ENCODE measurements at places on chromosomes 3 and 15.

DNA sequence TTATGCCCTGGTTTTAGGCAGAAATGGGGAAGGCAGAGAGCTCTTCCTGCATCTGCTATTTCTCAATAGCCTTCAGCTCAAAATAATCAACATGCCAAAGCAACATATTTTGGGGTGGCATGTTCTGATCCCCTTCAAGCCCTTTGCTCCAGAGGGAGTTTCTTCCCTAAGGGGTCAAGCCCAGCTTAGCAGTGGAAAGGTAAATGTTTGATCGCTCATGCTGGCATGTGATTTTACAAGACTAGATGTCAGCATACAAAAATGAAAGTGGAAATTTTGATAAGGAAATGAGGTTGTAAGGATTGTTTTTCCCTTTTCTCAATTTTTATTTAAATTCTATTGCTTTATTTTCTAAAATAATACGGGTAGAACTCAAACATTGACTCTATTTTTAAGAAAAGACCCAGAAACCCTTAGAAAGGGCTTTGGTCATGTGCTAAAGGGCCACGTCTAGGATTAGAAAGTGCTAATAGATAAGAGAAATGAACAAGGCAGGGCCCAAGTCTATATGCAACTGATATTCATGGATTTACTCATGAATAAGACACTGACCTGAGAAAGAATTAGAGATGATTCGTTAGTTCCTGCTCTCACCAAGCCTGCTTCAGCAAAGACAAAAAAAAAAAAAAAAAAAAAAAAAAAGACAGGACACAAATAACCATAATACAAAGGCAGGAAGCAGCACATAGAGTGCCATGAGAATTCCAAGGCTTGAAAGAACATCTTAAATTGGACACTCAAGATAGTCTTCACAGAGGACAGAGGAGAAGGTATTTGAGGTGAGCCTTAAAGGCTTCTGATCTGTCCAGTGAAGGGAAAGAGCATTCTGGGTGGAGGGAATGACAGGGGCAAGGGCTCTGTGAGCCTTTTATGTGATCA, 55.0 kb upstream of the NR2E3 start:
- H3K36me3 ChIP-seq = peaks cover 8% of the 10 kb centered on the region
- H3K4me3 ChIP-seq = no peak overlapping the region
- H3K4me1 ChIP-seq = no peaks in the 10 kb centered on the region
- no peak overlapping the region for H3K27ac ChIP-seq
- DNase-seq = no peak
- no peaks in the 10 kb centered on the region for H3K27me3 ChIP-seq

- no peak overlapping the region for H3K27ac ChIP-seq
- H3K4me1 ChIP-seq = no peaks in the 10 kb centered on the region
- no peaks in the 10 kb centered on the region for H3K36me3 ChIP-seq
- H3K27me3 ChIP-seq = no peaks in the 10 kb centered on the region
- no peak overlapping the region for H3K4me3 ChIP-seq
- DNase-seq = no peak
Observed at GRCh38 chr3:31223278-31223677, 309.4 kb upstream of the STT3B start.

- no peaks in the 10 kb centered on the region for H3K36me3 ChIP-seq
- H3K27me3 ChIP-seq = no peaks in the 10 kb centered on the region
- H3K4me1 ChIP-seq = no peaks in the 10 kb centered on the region
- no peak overlapping the region for H3K4me3 ChIP-seq
- no peak for DNase-seq
Observed at GRCh38 chr3:28978092-28978491, 302.8 kb upstream of the RBMS3 start.

GRCh38 chr3:114858329-114858728, 288.8 kb downstream of the ZBTB20 start:
- H3K27ac ChIP-seq = no peak overlapping the region
- H3K36me3 ChIP-seq = no peaks in the 10 kb centered on the region
- no peak for DNase-seq
- H3K4me1 ChIP-seq = no peaks in the 10 kb centered on the region
- no peaks in the 10 kb centered on the region for H3K27me3 ChIP-seq

DNA sequence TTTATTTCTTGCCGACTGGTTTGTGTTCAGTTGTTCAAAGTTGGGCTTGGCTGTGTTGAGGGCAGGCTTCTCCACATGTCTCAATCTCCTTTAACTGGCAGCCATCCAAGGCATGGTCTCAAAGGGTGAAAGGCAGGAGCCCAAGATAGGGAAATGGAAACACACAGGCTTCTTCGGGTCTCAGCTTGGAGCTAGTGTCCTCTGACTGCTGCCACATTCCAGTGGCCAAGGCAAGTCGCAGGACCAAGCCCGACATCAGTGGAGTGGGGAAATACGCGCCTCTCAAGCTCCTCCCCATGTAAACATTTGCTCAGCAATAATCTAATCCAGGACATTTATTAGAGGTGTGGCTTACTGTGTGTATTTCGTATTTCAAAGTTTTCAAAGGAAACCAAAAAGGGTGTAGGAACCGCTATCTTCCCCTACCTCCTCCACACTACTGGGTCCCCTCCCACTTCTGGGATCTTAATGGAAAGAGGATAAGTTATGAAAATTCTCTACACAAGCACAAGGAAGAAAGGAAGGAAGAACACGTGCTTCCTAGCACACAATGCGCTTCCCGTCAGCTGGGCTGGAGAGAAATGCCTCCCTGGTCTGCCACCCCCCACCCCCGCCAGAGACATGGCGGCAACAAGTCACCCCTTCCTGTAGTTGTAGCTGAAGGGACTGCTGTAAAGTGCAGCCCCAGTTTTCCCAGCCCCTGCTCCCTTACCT, 181.7 kb downstream of the FAM43A start:
- H3K36me3 ChIP-seq = no peaks in the 10 kb centered on the region
- no peak for DNase-seq
- H3K4me1 ChIP-seq = peaks cover 10% of the 10 kb centered on the region
- no peak overlapping the region for H3K4me3 ChIP-seq
- no peaks in the 10 kb centered on the region for H3K27me3 ChIP-seq
- no peak overlapping the region for H3K27ac ChIP-seq

GRCh38 chr15:45099549-45100165, 14.3 kb downstream of the DUOX2 start:
- no peaks in the 10 kb centered on the region for H3K4me1 ChIP-seq
- H3K27ac ChIP-seq = no peak overlapping the region
- no peaks in the 10 kb centered on the region for H3K27me3 ChIP-seq
- H3K4me3 ChIP-seq = no peak overlapping the region
- no peaks in the 10 kb centered on the region for H3K36me3 ChIP-seq

- H3K36me3 ChIP-seq = no peaks in the 10 kb centered on the region
- H3K4me3 ChIP-seq = no peak overlapping the region
- no peaks in the 10 kb centered on the region for H3K4me1 ChIP-seq
- no peak overlapping the region for H3K27ac ChIP-seq
- H3K27me3 ChIP-seq = no peaks in the 10 kb centered on the region
Observed at GRCh38 chr3:179842061-179842460, 189.2 kb downstream of the USP13 start.

GRCh38 chr3:111859061-111859973, at the start of gene PHLDB2:
Gene PHLDB2 (plus strand): TSS chr3:111859265. CDS start chr3:111884078, 24,813 bp downstream.
- H3K36me3 ChIP-seq = no peaks in the 10 kb centered on the region
- no peaks in the 10 kb centered on the region for H3K27me3 ChIP-seq
- H3K4me1 ChIP-seq = no peaks in the 10 kb centered on the region
- peak; percentile 91 for DNase-seq
- peak within 1 kb of the TSS; percentile 78 for H3K4me3 ChIP-seq

DNA sequence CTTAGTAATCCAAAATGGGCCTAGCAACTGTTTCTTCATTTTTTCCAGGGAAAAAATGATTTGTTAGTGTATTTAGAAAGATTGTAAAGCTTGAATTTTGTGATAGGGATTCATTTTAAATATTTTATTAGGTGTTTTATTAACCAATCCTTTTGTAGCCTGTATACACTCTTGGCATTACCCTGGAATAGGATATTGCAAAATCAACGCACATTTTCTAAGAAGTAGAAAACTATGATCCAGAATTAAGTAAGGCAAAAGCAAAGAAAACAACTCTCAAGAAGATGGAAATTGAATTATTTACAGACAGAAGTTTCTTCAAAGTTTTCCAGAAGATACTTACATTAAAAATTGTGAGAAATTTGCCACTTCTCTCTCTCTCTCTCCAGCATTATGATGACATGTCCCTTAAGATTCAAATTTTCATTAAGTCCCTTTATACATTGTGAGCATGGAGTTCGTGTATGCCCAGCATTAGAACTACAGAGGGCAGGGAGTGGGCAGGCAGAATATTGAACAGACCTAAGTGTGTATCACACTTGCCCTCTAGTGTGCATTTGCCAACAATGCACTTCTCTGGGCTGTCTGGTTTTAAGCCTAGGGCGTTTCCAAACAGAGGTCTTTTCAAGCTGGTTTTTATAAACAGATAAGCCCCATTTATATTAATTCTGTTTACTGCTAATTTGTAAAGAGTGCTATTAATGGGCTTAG, 28.5 kb upstream of the CMSS1 start:
- no peaks in the 10 kb centered on the region for H3K4me1 ChIP-seq
- no peak overlapping the region for H3K27ac ChIP-seq
- no peaks in the 10 kb centered on the region for H3K27me3 ChIP-seq
- no peak for DNase-seq

GRCh38 chr3:55370272-55370671, 116.8 kb downstream of the WNT5A start:
- no peaks in the 10 kb centered on the region for H3K27me3 ChIP-seq
- H3K4me3 ChIP-seq = no peak overlapping the region
- no peak for DNase-seq
- H3K27ac ChIP-seq = no peak overlapping the region
- no peaks in the 10 kb centered on the region for H3K36me3 ChIP-seq
- H3K4me1 ChIP-seq = no peaks in the 10 kb centered on the region

DNA sequence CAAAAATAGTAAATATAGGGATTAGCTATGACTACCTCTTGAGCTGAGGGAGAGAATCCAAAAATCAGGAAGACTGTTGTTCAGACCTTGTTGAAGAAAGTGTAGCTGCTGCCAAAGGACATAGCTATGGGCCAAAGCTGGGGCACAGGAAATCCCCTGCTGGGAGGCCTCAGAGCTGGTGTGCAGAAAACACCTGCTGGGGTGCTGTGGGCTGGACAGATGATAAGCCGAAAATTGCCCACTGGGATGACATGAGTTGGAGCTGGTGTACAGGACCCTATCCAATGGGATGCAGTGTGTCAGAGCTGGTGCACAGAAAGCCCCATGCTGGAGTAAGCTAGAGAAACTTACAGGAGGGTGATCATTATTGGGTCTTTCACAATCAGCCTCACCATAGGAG, 121.9 kb downstream of the NEO1 start:
- no peak overlapping the region for H3K27ac ChIP-seq
- no peak overlapping the region for H3K4me3 ChIP-seq
- H3K4me1 ChIP-seq = no peaks in the 10 kb centered on the region
- DNase-seq = no peak
- peaks cover 3% of the 10 kb centered on the region for H3K36me3 ChIP-seq
- no peaks in the 10 kb centered on the region for H3K27me3 ChIP-seq

GRCh38 chr15:97874139-97874538, 86.4 kb upstream of the ARRDC4 start:
- DNase-seq = no peak
- no peaks in the 10 kb centered on the region for H3K4me1 ChIP-seq
- no peak overlapping the region for H3K4me3 ChIP-seq
- H3K36me3 ChIP-seq = no peaks in the 10 kb centered on the region

GRCh38 chr3:127467391-127467790, 123.1 kb downstream of the TPRA1 start:
- H3K4me1 ChIP-seq = no peaks in the 10 kb centered on the region
- no peak for DNase-seq
- H3K36me3 ChIP-seq = no peaks in the 10 kb centered on the region
- H3K27ac ChIP-seq = no peak overlapping the region
- no peaks in the 10 kb centered on the region for H3K27me3 ChIP-seq
- no peak overlapping the region for H3K4me3 ChIP-seq

DNA sequence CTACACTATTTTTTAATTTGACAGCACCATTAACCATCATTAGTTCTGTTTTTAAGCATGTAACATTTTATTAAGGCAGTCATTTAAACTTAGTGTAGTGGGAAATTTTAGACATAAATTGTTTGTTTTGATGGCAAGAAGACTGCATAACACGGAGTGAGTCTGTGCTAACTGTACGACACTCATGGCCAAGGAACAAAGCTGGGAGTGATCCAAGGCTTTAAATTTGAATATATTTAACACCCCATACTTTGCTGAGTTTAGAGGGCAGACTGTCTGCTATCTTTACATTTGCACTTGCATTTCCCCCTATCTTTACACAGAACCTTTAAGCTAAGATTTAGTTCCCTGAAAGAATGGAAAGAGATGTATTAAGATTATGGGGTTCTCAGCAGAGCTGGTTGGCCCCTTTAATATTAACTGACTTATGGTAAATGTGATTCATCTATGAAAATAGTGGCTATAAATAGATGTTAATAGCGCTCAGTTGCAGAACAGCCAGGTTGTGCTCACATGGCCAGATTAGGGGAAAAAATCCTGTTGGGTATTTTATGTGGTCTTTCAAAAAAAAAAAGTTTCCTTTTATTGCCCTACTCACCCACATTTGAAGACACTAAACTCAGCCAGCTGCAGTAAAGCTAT, 120.7 kb downstream of the CMSS1 start:
- H3K27ac ChIP-seq = no peak overlapping the region
- H3K4me3 ChIP-seq = no peak overlapping the region
- no peaks in the 10 kb centered on the region for H3K27me3 ChIP-seq
- no peaks in the 10 kb centered on the region for H3K36me3 ChIP-seq
- no peaks in the 10 kb centered on the region for H3K4me1 ChIP-seq

- H3K36me3 ChIP-seq = no peaks in the 10 kb centered on the region
- no peak for DNase-seq
- H3K4me1 ChIP-seq = no peaks in the 10 kb centered on the region
- H3K27me3 ChIP-seq = no peaks in the 10 kb centered on the region
- H3K4me3 ChIP-seq = no peak overlapping the region
Observed at GRCh38 chr3:171315101-171315500, 145.1 kb downstream of the TNIK start.

- no peak overlapping the region for H3K4me3 ChIP-seq
- H3K27ac ChIP-seq = no peak overlapping the region
- H3K27me3 ChIP-seq = no peaks in the 10 kb centered on the region
- no peak for DNase-seq
- no peaks in the 10 kb centered on the region for H3K4me1 ChIP-seq
Observed at GRCh38 chr3:47365213-47366153, 15.3 kb upstream of the PTPN23 start.

DNA sequence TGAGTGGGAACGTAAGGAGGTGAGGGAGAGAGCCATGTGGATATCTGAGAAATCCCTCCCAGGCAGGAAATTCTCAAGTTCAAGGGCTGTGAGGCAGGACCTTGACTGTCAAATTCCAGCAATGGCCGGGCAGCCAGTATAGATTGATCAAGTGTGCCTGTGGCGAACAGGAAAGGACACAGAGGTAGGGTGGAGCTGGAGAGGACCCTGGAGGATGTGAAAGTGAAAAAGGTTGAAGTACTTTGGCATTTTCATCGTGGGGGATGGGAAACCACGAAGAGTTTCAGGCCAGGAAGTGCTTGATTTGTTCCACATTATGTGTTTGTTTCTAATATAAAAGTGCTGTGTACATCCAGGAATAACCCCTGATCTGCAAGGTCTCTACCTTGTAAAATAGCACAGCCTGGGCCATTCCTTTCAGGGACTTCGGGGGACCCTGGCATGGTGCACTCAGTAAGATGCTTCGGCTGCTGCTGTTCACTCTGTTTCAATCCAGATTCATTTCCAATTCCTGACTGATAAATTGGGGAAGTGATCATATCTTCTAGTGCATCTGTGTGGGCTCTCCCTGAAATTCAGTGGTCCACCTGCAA, 156.6 kb downstream of the MCTP2 start:
- DNase-seq = no peak
- no peaks in the 10 kb centered on the region for H3K4me1 ChIP-seq
- no peak overlapping the region for H3K27ac ChIP-seq
- no peak overlapping the region for H3K4me3 ChIP-seq
- no peaks in the 10 kb centered on the region for H3K36me3 ChIP-seq

GRCh38 chr3:160450846-160451245, 1.3 kb upstream of the TRIM59 start:
- no peak overlapping the region for H3K27ac ChIP-seq
- no peaks in the 10 kb centered on the region for H3K36me3 ChIP-seq
- H3K4me3 ChIP-seq = no peak overlapping the region
- H3K4me1 ChIP-seq = no peaks in the 10 kb centered on the region
- no peak for DNase-seq
- no peaks in the 10 kb centered on the region for H3K27me3 ChIP-seq
